ENCODE measurements at places on chromosomes 2 and 18.
A peak's percentile ranks its signal among the peaks of the same experiment; 100 is the strongest.

GRCh38 chr2:75666911-75667310 lies 20.3 kb downstream of the MRPL19 start:
- DNase-seq = no peak
- H3K27me3 ChIP-seq = no peaks in the 10 kb centered on the region
- no peak overlapping the region for H3K4me3 ChIP-seq
- no peaks in the 10 kb centered on the region for H3K4me1 ChIP-seq

DNA sequence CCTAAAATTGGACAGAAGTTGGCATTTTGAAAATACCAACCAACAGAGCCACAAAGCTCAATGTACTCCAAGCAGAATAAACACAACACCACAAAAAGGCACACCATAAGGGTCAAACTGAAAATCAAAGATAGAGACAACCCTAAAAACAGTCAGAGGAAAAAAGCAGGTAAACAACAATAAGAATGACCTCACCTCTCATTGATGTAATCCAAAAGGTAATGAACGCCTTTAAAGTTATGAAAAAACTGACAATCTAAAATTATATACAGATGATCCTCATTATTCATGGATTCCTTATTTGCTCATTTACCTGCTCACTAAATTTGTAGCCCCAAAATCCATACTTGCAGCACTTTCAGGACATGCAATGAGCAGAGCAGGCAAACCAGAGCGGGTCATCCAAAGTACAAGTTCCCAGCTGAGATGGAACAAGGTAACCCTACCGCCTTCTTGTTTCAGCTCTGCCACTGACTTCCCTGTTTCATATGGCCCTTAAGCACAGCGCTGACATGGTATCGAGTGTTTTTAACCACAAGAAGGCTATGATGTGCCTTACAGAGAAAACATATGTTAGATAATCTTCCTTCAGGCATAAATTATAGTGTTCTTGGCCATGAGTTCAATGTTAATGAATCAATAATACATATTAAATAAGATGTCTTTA lies 17.0 kb downstream of the RTN4 start:
- H3K4me1 ChIP-seq = peaks cover 5% of the 10 kb centered on the region
- H3K4me3 ChIP-seq = no peak overlapping the region
- H3K27ac ChIP-seq = no peak overlapping the region
- H3K36me3 ChIP-seq = no peaks in the 10 kb centered on the region
- peak; percentile 53 for DNase-seq
- H3K27me3 ChIP-seq = no peaks in the 10 kb centered on the region

- H3K4me3 ChIP-seq = no peak within 1 kb of the TSS
- H3K36me3 ChIP-seq = no peaks in the 10 kb centered on the region
- H3K27ac ChIP-seq = no peak within 1 kb of the TSS
- no peaks in the 10 kb centered on the region for H3K27me3 ChIP-seq
- DNase-seq = no peak
Observed at GRCh38 chr2:37188570-37188969, at the start of gene SULT6B1. SULT6B1 (minus strand) TSS chr2:37188670; CDS start chr2:37188640, 30 bp downstream.

GRCh38 chr2:45256867-45257641 lies 247.8 kb upstream of the SIX2 start:
- H3K4me1 ChIP-seq = no peaks in the 10 kb centered on the region
- no peak overlapping the region for H3K27ac ChIP-seq
- H3K27me3 ChIP-seq = no peaks in the 10 kb centered on the region

DNA sequence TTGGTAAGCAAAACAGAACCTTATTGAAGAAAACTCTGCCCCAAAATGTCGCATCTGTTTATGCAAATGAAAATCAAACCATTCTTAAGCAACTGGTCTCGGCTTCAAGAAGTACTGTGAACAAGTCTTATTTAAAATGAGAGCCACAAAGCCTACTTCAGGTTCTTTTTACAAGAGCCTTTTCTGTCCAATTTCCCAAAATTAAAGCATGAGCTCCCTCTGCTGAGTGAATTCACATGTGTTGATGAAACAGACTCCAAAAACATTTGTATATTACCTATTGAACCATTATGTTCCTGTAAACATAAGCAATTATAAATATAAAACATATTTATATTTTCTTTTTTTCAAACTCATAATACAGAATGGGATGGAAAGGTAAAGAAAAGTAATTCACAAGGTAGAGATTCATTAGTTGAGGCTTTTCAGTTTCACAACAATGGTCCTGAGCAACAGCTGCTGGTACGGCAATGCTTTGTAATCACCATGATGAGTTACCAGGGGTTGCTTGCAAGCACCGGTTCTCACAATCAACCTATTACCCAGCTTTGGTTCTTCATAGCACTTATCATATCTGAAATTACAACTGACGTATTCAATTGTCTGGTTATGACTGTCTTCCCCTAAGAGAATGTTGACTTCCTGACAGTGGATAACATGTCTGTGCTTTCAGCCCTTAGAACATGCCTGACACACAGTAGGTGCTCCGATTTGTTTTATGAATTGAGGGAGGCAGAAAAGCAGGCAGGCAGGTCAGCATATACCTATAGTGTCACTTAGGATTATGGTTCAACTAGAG lies 108.4 kb upstream of the BZW1 start:
- no peaks in the 10 kb centered on the region for H3K36me3 ChIP-seq
- DNase-seq = peak; percentile 35
- H3K4me1 ChIP-seq = no peaks in the 10 kb centered on the region
- H3K27me3 ChIP-seq = no peaks in the 10 kb centered on the region
- H3K27ac ChIP-seq = no peak overlapping the region

DNA sequence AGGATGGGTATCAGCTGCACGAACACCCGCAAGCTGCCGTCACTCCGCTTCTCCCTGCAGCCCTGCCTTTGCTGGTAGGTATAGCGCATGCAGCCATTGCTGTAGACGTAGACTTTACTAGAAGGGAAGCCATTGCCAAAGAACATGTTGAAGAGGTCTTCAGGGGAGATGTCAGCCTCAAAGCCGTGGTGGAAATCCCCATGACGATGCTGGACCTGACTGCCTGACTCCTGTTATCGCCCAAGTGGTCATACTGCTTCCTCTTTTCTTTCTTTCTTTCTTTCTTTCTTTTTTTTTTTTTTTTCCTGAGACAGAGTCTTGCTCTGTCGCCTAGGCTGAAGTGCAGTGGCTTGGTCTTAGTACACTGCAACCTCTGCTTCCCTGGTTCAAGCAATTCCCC lies 68.7 kb upstream of the SPRED2 start:
- H3K36me3 ChIP-seq = no peaks in the 10 kb centered on the region
- DNase-seq = no peak
- H3K27ac ChIP-seq = no peak overlapping the region
- H3K4me1 ChIP-seq = no peaks in the 10 kb centered on the region
- no peak overlapping the region for H3K4me3 ChIP-seq

GRCh38 chr18:50097702-50098101 lies 97.2 kb downstream of the MYO5B start:
- DNase-seq = no peak
- no peaks in the 10 kb centered on the region for H3K36me3 ChIP-seq
- H3K27ac ChIP-seq = no peak overlapping the region
- no peaks in the 10 kb centered on the region for H3K4me1 ChIP-seq
- no peaks in the 10 kb centered on the region for H3K27me3 ChIP-seq

DNA sequence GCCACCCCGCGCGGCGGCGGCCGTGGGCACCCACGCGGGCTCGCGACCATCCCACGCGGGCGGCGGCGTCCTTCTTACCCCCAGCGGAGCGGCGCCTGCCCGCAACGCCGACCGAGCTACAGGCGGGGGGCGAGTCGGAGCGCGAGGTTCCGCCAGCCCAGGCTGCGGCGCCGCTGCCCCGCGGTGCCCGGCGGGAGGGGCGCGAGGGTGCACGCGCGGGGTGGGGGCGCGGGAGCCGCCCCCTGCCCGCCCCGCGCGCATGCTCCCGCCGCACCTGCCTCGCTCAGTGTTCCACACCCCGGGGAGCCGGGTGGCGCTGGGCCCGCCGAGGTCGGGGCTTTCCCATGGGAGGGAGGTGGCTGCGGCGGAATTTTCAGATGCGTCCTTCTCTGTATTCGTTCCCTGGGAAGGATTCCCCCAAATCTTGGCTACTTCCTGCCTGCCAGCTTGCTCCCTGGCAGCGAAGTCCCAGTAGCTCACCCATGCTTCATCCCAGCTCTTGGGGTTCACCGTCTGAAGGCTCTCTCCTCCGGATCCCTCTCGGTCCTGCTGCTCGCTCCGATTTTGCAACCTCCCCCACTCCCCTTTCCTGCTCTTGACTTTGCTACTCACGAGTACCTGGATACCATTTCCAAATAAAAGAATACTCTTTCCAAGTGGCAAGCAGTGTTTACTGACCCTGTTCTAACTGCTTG lies at the start of gene L3MBTL4:
TSS of gene L3MBTL4 (minus strand) at position 189 of the 695 bp plus-strand sequence. CDS start 103,286 bp downstream, outside the sequence.
- no peaks in the 10 kb centered on the region for H3K27me3 ChIP-seq
- no peaks in the 10 kb centered on the region for H3K36me3 ChIP-seq
- no peak within 1 kb of the TSS for H3K27ac ChIP-seq
- H3K4me1 ChIP-seq = no peaks in the 10 kb centered on the region
